ENCODE measurements at places on chromosomes 3 and 15. TPM values are rescaled to one million over a fixed set of nuclear protein-coding genes. Genes with fewer than 3 reads are reported as not detected.
A peak's percentile ranks its signal among the peaks of the same experiment; 100 is the strongest.

DNA sequence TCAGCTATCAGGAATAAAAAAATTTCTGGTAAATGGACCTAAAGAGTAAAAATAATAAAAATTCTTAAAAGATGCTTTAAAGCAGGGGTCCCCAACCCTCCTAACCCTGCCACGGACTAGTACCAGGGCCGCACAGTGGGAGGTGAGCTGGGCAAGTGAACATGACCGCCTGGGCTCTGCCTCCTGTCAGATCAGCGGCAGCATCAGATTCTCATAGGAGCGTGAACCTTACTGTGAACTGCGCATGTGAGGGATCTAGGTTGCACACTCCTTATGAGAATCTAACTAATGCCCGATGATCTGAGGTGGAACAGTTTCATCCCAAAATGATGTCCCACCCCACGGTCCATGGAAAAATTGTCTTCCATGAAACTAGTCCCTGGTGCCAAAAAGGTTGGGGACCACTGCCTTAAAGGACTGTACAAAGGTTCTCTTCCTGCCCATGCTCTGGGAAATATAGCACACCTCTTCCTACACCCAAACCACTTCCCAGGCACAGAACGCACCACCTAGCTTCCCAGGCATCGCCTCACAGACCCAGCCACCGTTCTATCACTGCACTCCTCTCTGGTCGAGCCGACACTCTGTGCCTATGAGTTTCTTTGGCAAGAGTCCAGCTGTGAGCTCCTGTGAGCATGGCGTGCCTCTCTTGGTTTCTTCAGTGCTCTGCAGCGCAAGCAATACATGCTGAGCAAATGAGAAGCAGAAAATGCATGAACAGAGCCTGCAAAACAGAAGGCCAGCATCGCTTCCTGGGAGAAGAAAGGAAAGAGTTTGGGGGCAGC is 104.9 kb downstream of the OCA2 start:
- no peak for DNase-seq

- no peak for DNase-seq
These were observed 13.5 kb downstream of the SLCO3A1 start for GRCh38 chr15:91866971-91867372.

- no peak for DNase-seq
These were observed 19.4 kb downstream of the ANKRD28 start for GRCh38 chr3:15778332-15778858.

CYP8B1 gene
- not detected for total RNA-seq

DNA sequence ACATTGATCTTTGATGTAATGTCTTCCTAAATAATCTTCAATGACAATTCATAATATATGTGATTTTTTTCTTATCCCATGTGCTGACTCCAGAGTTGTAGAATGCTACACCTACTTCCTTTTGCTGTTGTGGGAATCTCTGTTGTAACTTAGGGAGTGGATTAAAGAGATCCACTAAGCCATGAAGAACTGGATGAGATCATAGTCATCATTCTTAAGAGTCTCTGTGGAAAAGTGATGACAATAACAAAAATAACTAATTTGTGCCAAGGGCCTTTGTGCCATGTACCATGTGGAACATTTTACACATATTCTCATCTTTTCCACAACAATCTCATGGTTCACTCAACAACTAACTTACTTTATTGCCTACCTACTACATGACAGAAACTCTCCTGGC is 162.9 kb upstream of the PDZRN3 start:
- no peak for DNase-seq

DNA sequence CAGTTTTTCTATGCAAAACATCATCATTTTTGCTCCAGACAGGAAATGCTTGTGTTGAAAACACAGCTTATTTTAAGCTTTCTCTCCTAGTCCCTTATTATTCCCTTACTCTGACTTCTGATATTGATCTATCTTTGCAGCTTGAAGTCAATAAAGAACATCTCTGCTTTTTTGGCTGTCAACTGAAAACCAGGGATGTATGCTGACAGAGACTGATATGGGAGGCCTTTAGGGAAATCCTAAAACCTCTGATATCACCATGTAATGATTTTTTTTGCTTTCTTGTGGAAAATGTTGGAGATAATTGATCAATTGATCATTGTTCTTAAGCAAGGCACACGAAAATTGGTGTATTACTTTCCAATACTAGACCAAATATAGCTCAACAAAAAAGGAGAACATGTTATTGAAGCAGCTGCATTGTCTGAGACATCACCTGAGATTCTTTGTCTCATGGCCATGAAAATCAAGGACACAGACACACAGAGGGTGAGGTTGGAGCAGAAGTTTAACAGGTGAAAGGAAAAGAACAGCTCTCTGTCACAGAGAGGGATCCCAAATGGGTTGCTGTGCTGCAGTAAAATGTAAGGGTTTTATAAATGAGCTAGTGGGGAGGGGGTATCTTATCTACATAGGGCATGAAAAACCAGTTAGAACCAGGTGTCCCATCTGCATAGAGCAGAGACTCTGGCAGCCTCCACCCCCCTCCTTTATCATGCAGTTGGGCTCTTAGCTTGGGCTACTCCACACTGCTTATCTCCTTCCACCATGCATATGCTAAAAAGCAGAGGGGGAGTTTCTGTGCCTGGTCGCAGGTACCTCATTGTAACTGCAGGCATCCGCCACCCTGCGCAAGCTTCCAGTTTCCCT is 17.0 kb upstream of the SENP7 start:
- DNase-seq: no peak

DNA sequence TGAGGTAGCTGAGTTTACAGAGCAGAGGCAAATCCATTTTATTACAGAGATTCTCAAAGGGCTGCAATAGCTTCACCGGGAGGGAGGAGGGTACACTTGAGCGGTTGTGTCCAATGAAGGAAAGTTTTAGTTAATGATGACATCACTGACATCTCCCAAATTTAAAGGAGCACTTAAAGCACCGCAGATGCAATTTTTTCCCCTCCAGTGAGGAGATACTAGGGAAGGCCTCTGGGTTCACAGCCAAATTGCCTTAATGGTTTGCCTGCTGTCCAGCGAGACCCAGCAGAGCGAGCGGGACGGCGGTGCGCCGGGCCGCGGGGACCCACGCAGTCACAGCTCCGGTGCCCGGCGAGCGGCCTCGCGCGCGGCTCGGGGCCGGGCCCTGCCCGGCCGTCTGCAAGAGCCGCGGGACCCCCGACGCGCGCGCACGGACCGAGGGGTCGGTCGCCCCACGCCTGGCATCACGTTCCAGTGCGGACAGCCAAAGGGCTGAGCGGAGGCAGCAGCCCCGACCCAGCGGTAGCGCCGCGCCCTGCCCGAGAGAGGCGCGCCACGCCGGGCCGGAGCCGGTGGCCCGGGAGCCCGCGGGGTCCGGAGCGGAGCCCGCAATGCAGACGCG is 160.5 kb upstream of the CHRNA7 start:
- no peak for DNase-seq

RPP14 gene
- total RNA-seq: 13.2 TPM

GOLGB1 gene
- total RNA-seq: 52.4 TPM

- no peak for DNase-seq
These were observed 45.2 kb upstream of the BDH1 start for GRCh38 chr3:197600796-197601565.

DNA sequence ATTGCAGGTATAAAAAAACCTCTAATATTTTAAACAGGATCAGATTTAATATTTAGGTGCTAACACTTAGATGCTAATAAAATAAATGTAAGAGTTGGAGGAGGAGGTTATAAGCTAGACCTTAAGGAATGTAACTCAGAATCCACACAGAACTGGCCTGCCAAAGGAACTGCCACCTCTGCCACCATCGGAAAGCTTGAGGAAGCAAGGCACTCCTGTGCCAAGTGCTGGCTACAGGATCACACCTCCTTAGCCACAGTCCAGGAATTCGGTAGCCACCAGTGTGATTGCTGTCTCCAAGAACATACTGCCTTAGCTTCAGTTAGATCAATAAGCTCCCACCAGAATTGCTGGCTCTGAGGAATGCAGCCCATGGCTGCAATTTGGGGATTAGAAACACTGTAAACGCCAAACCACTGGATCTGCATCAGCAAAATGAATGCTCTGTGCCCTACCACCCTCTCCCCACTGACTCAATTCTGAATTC is 58.0 kb downstream of the FRMD5 start:
- no peak for DNase-seq

DNA sequence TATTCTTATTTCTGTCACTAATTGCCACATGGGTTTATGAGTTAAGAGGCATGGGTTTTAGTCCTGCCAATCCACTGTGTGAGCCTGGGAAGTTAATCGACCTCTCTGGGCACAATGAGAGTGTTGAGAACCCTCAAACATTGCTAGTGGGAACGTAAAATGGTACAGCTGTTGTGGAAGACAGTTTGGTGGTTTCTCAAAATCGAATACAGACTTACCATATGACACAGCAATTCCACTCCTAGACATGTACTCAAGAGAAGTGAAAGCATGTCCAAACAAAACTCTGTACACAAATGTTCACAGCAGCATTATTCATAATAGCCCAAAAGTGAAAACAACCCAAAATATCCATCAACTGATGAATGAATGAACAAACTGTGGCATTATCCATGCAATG is 5.7 kb upstream of the GNB5 start:
- DNase-seq: no peak

OCA2 gene
- not detected for total RNA-seq

DNA sequence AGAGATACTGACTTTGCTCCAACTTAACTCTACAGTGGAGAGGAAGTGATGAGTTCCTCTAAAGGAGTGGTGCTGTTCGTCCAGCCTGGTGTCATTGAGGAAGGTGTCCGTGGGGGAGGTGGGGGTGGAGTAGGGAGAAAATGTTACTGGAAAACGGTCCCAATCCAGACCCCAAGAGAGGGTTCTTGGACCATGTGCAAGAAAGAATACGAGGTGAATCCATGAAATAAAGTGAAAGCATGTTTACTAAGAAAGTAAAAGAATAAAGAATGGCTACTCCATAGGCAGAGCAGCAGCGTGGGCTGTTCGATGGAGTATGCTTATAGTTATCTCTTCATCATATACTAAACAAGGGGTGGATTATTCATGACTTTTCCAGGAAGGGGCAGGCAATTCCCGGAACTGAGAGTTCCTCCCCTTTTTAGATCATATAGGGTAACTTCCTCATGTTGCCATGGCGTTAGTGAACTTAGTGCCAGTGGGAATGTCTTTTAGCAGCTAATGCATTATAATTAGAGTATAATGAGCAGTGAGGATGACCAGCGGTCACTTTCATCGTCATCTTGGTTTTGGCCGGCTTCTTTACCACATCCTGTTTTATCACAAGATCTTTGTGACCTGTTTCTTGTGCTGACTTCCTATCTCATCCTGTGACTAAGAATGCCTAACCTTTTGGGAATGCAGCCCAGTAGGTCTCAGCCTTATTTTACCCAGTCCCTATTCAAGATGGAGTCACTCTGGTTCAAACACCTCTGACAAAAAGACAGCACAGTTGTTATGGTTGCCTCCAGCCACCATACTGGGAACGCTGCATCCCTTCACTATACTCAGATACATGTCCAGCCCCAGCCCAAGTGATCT is 38.6 kb downstream of the CLEC3B start:
- DNase-seq: no peak

DNA sequence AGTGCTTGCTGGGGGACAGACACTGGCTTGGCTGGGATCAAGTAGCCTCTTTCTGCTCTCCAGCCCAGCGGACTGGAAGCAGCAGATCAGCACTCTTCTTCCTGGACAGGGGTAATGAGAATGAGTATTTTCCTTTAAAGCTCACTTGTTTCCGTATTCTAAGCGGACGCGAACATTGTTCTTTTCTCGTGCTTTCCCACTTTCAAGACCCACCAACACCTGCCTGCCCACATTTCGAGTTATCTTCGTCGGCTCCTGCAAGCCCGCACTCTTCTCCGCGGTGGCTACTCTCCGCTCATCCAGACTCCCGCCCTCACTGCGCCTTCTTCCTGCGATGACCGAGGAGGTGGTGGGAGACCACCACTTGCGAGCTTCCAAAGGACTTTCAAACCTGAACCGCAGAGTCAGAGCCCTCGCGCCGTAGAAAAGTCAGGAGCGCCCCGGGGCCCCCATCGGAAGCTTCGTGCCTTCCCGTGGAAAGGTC is 1.6 kb upstream of the PPM1L start:
- peak; percentile 71 for DNase-seq

- DNase-seq: peak; percentile 76
These were observed at the start of gene HCLS1 for GRCh38 chr3:121660356-121661171. TSS of gene HCLS1 (minus strand) at chr3:121660903. CDS start at chr3:121658347, 2,556 bp downstream.

- DNase-seq: no peak
These were observed 12.8 kb downstream of the PPCDC start for GRCh38 chr15:75036212-75036616.

DNA sequence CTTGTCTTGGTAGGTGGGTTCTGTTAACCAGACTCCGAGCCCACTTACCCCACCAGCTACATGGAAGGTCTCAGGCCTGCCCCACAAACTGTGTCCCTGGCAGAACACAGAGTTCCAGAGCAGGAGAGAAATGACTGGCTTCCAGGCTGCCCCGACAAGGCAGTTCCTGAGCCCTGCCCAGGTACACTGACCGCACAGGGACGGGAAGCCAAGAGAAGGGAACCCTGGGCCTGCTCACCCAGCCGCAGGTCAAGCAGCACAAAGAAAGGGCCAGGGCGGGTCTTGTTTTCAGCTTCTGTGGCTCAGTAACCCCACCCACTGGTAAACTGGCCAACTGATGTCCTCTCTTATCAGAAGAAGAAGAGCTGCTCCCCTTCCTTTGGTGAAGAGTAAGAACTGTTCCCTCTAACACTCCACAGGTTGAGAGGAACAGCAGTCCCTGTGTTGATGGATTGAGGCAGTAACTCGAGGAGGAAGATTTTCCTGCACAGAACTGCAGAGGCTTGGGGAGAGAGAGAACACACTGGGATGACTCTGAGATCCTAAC is 68.4 kb downstream of the CRTC3 start:
- DNase-seq: peak; percentile 74

PCCB gene
- 31.0 TPM for total RNA-seq

DNA sequence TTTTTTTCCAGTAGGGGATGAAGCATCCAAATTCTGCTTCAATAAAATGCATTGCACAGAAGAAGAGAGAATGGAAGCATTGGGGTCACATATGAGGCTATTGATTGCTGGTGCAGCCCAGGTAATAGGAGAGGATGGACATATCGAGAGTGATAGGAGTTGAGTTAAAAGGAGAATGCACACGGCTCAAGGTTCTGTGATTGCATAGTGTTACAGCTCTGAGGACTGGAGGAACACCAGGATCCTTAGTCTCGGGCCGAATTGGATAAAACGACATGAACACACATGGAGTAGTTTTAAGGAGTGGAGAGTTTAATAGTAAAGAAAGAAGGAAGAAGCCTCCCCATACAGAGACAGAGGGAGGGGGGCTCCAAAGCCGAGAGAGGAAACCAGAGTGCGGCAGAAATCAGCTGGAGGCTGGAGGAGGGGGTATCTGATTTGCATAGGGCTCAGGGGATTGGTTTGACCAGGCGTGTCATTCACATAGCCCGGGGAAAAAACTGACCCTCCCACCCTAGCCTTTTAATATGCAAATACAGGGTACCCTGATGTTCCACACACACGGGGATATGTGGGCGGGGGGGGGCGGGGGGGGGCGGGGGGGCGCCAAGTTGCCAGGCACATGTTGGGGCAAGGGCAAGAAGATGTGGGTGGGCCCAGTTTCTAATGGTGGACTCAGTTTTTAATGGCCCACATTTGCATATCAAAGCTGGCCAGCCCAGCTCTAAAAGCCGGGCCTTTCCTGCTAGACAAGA is 156.9 kb downstream of the AGBL1 start:
- DNase-seq: no peak

Data from sigmoid colon (tissue), 7 donors.